Urothelium cell line (cell line): ENCODE measurements at places on chromosomes 4 and X.
A peak's percentile ranks its signal among the peaks of the same experiment; 100 is the strongest.

DNA sequence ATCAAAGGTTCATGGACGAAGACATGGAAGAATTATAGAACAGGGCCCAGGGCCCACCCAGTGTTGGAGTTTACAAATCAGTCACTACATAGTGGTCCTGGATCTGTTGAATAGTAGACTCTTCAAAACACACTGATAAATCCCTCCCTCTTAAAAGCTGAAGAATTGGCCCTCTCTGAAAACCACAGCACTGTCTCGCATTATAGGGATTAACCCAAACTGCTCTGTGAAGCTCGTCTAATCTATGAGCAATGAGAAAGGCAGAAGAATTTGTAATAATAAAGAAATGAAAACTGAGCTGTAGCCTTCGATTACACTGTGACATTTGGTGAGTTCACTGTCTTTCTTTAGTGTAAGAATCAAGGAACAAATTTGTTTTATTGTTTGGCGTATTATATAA lies 92.5 kb upstream of the ZFP42 start:
- no peak for DNase-seq

DNA sequence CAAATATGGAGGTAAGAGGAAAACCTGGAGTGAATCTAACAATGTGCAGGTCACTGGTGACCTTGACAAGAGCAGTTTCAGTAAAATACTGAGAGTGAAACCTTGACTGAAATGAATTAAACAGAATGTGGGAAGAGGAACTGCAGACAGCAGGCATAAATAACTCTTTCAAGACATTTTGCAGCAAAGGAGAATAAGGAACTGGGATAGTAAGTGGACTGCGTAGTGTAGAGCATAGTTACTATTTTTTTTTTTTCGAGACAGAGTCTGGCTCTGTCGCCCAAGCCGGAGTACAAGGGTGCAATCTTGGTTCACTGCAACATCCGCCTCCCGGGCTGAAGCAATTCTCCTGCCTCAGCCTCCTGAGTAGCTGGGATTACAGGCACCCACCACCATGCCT lies 24.0 kb downstream of the RBMX start:
- no peak for DNase-seq

DNA sequence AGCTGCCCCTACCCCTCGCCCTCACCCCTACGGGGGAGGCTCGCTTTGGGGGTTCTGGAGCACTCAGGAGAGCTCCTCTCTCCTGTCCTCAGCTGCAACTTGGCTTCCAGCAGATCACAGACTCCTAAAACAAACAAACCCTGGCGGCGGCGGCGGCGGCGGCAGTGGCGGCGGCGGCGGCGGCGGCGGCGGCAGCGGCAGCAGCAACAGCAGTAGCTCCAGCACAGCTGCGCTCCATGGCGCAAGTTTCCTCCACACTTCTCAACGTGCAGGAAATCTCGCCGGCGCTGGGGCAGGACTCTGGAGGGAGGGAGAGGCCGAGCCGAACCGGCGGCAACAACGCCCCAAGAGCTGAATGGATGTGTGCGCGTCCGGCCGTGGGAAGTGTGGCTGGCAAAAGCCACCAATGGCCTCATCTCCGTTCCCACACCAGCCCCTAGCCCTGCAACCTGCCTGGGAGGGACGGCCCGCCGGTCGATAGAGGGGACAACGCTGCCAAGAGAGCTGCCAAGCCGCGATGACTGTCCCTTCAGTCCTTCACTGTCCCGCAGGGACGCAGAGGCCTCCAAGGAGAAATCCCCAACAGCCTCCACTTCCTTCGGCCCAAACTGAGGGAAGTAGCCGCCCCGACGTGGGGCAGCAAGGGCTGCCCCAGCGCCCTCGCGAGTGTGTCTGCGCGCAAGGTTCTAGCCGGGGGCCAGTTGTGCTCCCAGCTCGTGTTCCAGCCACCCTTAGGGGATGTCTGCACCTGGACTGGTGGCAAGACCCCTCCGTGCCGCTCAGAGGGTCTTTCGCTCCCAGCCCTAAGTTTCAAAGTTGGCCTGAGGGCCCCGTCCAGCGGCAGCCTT lies 775 bp downstream of the SHROOM4 start:
- DNase-seq: peak; percentile 28

DNA sequence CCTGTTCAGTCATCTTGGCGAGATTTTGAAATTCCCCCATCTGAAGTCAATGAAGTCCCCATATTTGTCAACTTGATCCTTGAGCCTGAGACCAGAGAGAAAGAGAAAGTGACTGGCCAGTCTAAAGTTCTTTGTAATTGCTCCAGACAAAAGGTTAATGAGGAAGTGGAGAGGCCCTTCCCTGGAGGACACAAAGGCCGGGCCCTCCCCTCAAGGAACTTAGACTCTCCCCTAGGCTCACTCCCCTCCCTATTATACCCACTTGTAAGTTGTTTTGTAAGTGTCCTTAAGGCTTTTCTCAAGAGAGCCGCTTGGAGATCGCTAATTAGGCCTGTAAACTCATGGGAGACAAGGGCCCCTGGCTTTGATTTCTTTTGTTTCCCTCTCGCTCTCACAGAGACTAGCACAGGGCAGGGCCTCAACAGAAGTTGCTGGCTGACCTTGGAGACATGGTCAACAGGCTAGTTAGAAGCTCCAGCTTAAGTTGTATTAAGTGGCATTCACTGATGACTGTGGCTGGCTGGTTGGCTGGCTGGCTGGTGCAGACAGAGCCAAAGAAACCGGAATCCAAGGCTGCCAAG lies 20.3 kb upstream of the GPC4 start:
- no peak for DNase-seq

DNA sequence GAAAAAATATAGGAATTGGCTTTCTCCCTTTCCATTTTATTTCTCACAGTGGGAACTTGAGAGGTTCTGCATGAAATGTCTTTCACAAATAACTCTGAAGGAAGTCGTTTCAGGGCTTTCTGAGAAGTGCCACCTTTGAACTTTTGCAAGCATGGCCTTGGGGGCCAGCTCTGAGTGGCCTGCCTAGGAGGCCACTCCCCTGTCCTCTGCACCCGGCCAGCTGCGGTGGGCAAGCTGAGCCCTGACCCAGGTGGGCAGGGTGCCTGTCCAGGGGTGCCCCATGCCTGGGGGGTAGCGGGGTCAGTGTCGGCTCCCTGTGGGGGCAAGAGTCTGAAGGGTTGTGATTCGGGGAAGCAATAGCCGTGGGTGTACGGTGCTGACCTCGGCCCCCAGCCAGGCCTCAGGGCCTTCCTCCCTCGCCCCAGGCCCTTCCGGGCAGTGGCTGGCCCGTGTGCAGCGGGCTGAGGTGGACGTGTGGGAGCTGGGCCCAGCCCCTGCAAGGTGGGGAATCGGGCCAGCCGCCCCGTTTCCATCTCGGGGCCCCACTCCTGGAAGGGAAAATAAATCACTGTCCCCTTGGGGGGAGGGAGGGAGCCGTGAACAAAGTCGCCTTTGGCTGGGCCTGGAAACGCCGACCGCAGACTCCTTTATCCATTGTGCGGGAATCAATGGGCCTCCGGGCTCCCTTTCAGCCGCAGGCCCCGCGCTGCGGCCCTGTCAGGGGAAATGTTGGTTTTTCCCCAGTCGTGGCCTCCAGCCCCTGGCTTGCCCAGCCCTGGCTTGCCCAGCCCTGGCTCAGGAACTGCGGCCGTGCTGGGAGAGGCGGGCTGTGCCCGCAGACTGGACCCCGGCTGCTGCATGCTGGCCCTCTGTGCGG lies 3.1 kb downstream of the FGFRL1 start:
- no peak for DNase-seq
